Activated CD4-positive, alpha-beta T cell treated with anti-CD3 and anti-CD28 coated beads, Interleukin-2, amount 50 U/mL, for 1 hour (primary cell): ENCODE measurements at places on chromosomes 4 and X.

- DNase-seq: no peak
These were observed 497.1 kb downstream of the FAT4 start for GRCh38 chr4:125811892-125812291.

DNA sequence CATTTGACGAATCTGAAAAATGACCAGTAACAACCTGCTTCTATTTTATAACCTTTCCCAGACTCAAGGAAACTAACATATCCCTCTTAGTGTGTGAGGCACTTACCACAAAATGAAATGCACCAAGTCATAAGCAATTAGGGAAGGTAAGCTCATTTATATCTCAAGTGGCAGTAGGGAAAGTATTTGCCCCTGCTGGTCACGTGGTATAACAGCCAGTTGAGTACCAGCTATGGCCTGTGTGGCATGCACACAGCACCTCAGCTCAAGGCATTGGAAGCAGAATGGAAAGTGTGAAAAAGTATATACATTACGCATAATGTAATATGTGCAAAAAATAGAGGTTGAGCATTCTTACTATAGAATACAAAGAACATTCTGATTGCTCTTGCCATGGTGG, 178.3 kb upstream of the GYPA start:
- DNase-seq: no peak

DNA sequence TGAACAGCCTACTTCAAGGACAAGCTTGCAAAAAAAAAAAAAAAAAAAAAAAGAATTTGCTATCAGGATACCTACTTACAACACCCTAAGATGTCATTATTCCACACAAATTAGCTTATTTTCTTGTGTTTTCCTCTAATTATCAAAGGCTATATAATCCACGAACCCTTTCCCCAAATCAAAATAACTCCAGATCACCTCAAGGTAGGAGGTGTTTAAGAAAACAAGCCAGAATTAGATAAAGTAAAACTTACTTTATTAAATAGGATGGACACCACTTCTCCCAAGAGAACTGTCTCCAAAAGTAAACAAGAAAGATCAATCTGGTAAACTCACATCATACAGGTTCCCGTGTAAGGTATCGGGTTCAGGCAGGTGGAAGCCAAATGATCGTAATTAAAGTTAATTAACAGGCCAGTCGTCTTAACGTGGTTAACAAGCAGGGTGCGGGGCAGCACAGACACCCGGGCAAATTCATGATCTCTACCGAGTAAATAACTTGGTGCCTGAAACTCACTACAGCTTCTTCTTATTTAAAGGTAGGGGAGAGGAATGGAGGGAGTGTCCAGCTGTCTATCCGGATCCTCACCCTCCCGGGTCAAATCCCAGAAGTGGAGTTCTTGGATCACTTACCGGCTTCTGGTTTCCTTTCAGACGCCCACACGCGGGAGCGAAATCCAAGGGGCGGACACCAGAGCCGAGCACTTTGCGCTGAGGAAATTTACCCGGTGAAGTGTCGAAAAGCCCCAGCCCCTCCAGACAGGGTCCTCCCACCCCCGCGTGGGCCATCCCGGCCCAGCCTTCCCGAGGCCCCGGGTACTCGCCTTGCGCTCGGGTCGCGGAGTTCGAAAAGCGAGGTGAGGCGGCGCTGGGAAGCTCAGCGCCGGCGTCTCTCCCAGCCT, 708 bp downstream of the ARAP2 start:
- DNase-seq: peak; percentile 36

GRCh38 chrX:103386332-103386731, 10.0 kb downstream of the BEX3 start:
- no peak for DNase-seq

DNA sequence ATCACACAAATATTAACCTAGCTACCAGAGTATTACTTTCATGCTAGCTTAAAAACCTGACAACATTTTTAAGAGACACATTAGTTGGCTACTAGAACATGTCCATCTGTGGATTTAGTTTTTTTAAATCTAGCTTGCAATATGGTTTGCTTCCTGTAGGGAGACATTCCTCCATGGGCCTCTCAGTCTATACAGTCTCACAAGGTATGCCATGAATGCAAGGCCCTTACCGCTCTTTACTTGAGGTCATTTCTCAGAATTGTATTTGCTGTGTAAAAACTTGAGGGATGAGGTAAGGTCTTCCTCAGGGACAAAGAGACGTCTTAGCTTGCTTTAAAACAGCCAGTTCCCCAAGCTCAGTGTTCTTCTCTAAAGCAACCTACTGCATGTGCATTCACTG, 26.9 kb downstream of the UBA6 start:
- no peak for DNase-seq

- DNase-seq: no peak
These were observed 79.4 kb downstream of the FAM193A start for GRCh38 chr4:2615821-2616220.

- DNase-seq: no peak
These were observed 904.1 kb downstream of the RPA4 start for GRCh38 chrX:97787849-97788248.

DNA sequence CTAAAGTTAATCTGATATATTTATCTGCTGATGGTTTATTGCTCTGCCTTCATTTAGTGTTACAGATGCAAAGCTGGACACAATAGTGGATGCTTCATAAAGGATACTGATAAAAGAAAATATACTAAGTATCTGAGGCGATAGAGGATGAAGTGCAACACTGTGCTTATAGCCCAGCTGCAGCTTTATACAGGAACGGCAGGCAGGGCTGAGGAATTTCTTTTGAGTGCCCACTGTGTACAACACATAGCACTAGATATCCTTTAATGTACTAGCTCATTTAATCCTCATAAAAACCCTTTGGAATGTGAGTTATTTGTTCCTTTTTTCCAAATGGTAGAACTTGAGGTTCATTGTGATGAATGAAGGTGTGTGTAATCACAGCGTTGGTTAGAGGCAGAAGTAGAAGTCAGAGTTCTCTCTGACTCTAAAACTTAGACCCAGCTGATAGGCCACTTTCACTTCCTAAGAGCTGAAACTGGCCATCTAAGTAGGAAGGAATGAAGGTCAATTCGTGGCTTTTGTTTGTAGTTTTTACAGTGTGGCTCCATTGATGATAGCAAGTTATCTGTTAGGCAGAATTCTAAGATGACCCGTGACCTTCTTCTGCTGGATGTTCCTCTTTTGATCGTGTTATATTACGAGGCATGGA, 138.0 kb downstream of the VEGFC start:
- DNase-seq: no peak
